Non-pigmented ciliary epithelial cell (primary cell): ENCODE measurements at places on chromosomes 3 and 15.

DNA sequence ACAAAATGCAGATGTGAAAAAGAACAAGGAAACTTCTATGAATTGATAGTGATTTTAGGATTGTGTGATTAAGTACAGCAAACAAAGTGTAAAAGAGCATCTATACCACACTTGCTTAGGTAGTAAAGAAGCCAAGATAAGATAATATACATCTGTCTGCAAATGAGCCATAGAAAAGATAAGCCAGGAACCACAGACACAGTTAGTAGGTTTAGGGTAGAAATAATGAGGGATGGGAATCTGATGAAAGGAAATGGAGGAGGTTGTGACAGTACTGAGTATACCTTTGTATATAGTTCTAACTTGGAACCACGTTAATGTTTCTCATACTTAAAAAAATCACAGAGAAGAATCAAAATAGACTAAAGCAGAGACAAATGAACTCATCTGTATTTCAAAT, 54.0 kb downstream of the TCF12 start:
- no peak for DNase-seq

- DNase-seq = no peak
Measured at GRCh38 chr15:57312318-57313133, 63.8 kb upstream of the CGNL1 start.

- no peak for DNase-seq
Measured at GRCh38 chr3:135844386-135844785, 121.1 kb upstream of the PPP2R3A start.

GRCh38 chr3:192875971-192876565, 41.6 kb downstream of the MB21D2 start:
- DNase-seq = no peak

DNA sequence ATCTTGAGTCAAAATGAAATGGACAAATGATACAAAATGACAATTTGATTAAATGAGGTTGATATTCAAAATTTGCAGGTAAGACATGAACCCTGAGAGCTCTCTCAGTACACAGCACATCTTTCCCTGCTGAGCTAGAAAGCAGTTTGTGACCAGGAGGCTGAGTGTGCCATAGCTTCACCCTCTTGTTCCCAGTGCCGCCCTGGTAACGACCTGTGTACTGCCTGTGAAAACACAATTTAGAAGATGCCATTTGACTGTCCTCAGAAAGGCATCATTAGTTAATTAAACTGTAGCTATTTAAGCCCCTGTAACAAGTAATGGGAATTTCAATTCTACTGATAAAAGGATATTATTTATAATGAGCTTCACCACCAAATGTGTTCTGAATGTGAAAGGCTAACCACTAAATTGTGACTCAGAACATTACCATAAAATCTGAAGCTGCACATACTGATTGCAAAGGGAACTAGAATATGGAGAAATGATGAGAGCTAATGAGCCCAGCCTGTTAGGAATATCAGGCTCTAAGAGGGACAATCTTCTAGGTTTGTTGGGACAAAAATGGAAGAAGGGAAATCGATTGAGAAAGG, 212.9 kb upstream of the ARPP21 start:
- DNase-seq = peak; percentile 10

GRCh38 chr15:71634820-71635560, 175.4 kb upstream of the NR2E3 start:
- DNase-seq = no peak

DNA sequence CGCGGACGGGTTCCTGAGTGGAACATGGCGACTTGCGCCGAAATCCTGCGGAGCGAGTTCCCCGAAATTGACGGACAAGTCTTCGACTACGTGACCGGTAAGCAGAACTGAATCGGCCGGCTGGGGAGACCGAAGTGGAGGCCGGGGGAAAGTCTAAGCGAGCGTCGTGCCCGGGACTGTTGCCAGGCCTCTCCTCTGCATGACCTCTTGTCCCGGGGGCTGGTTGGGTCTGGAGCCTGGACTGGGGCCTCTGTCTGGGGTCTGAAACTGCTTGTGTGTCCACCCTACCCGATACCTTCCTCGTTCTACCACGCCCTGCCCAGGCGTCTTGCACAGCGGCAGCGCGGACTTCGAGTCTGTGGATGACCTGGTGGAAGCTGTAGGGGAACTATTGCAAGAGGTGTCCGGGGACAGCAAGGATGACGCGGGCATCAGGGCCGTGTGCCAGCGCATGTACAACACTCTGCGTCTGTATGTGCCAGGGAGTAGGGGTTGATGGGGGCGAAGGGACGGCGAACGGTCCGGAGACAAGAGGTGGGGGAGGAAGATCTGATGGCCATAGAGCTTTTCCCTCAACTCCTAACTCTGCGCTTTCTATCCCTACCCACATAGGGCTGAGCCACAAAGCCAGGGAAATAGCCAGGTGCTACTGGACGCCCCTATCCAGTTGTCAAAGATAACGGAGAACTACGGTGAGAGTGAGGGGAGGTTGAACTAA, at the start of gene ABCF3:
Gene ABCF3, plus strand, starts transcription at position 16 of the 718 bp plus-strand sequence. Its CDS starts 9 bp downstream, at position 25.
- no peak for DNase-seq

DNA sequence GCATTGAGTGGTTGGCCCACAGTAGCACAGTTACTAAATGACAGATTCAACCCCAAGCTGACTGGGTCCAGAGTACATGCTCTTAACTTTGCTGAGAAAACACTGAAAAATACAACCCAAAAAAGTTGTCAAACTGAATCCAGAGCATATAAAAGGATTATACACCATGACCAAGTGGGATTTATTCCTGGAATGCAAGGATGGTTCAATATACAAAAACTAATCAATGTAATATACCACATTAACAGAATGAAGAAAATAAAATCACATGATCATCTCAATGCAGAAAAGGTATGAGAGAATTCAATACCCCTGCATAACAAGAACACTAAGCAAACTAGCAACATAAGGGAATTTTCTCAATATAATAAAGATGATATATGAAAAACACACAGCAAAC, 98.5 kb downstream of the STAG1 start:
- DNase-seq = no peak

- no peak for DNase-seq
Measured at GRCh38 chr3:159196359-159196758, 394.5 kb downstream of the MFSD1 start.
